Activated T-helper 1 cell treated with anti-CD3 and anti-CD28 coated beads, Interleukin-2, amount 50 U/mL, for 16 hours (primary cell): ENCODE measurements at places on chromosomes 3 and 15.

GRCh38 chr3:139121513-139122220 lies 77.0 kb upstream of the PRR23C start:
- DNase-seq: no peak

GRCh38 chr15:48337607-48338006 lies 6.4 kb downstream of the DUT start:
- no peak for DNase-seq

DNA sequence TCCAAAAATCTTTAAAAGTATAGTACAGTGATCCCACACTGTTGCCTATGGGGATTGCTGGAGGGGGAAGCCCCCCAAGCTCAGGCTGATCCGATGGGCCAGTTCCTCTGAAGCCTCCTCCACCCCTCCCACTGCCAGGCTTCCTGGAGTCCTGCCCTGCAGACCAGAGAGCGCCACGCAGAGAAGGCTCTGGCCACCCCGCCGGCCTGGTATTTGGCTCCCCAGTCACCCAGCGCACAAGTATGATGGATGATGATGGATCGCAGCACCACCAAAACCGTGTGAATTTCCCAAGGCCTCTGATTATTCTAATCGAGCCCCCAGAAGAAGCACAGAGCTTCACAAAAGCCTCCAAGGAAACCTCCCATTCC lies 259.0 kb downstream of the MECOM start:
- no peak for DNase-seq

GRCh38 chr3:51777985-51778384 lies 1.1 kb downstream of the IQCF6 start:
- DNase-seq: no peak

- DNase-seq: no peak
Observed at GRCh38 chr3:173703771-173704170, 306.2 kb downstream of the NLGN1 start.

DNA sequence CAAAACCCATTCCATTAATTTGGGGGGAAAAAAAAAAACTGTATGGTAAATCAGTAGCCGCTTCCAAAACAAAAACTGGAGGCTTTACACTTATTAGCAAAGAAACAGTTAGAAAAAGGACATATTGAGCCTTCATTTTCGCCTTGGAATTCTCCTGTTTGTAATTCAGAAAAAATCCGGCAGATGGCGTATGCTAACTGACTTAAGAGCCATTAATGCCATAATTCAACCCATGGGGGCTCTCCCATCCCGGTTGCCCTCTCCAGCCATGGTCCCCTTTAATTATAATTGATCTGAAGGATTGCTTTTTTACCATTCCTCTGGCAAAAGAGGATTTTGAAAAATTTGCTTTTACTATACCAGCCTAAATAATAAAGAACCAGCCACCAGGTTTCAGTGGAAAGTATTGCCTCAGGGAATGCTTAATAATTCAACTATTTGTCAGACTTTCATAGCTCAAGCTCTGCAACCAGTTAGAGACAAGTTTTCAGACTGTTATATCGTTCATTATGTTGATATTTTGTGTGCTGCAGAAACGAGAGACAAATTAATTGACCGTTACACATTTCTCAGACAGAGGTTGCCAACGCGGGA lies 9.4 kb upstream of the RPL24 start:
- DNase-seq: no peak

- no peak for DNase-seq
Observed at GRCh38 chr15:95995375-95996168, 334.9 kb upstream of the NR2F2 start.

DNA sequence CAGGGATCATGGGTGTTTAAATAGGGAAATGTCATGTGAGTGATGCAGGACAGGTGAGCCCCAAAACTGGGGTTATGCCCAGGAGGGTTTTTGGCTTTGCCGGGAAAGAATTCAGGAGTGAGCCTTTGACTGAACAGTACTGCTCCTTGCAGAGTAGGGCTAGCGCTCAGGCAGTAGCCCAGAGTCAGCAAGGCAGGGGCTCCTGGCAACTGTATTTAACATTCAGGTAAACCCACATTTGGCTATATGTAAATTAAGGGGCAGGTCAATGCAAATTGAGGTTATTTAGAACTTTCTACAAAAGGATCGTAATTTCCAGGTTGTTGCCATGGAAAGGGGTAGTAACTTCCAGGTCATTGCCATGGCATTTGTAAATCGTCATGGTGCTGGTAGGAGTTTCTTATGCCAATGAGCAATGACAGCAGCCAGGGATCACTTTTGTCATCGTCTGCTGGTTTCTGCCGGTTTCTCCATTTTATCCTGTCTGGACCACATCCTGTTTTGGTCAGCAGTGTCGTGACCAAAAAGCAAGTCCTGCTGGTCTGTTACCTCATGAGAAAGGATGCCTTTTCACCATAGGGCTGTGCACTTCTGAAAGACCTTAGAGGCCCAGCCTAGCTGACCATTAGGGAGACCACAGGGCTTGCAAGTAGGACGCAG lies 24.3 kb downstream of the MTHFS start:
- DNase-seq: no peak

DNA sequence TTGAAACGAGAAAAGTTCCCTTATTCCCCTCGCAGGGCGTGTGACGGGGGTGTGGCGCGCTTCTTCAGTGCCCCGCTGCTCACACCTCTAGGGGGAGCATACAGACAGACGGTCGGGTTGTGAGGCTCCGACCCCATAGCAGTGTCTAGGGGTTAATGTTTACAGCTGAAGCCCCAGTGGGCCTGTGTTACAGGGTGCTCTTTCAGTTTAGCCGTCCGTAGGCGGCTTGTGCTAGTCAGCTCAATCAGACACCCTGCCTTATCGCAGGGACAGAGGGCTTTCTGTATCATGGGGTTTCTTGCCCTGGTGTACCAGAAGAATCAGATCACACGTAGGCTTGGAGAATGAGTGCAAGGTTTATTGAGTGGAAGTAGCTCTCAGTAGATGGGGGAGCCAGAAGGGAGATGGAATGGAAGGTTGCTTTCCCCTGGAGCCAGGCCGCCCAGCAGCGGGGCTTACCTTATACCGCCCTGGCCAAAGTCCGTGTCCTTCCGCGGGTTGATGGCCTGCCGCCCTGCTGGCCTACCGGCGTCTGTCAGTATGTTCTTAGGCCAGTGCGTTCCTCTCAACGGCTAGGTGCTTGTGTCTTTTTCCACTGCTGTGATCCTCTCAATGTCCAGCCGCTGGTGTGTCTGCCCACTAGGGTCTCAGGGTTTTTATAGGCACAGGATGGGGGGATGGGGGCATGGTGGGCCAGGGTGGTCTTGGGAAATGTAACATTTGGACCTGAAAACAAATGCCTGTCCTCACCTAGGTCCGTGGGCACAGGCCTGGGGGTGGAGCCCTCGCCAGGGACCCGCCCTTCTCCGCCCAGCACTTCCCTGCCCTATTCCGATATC lies 32.2 kb upstream of the ACP3 start:
- DNase-seq: no peak

DNA sequence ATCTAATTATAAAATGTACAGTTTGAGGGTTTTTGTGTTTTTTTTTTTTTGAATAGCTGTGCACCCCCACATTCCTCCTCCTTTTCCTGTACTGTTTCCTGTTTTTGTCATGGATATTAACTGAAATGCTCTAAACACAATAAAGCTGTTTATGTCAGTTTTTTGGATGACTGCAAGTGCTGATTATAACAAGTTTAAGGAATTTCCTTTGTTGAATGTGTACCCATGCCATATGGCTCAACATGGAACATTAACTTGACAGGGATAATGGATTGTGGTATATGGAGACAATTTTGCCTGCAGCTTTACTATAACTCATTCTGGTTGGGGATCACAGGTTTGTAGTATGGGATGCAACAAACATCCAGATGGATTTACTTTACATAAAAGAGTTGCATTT lies 216.4 kb downstream of the TCF12 start:
- DNase-seq: no peak

DNA sequence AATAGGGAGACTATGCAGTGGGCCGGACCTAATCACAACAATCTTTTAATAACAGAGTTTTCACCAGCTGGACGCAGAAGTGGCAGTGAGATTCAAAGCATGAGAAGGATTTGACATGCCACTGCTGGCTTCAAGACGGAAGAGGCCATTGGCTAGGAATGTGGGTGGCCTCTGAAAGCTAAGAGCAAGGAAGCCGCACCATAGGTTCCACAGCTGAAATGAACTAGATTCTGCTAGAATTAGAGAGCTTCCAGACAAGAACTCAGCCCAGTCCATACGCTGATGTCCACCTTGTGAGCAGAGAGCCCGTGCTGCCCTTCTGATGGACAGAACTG lies 6.9 kb upstream of the NCBP2 start:
- no peak for DNase-seq

- no peak for DNase-seq
Observed at GRCh38 chr3:107816107-107816506, 274.7 kb downstream of the CD47 start.

- DNase-seq: no peak
Observed at GRCh38 chr3:5194341-5194740, 6.8 kb downstream of the EDEM1 start.

GRCh38 chr3:36295296-36295695 lies 85.0 kb upstream of the STAC start:
- no peak for DNase-seq

DNA sequence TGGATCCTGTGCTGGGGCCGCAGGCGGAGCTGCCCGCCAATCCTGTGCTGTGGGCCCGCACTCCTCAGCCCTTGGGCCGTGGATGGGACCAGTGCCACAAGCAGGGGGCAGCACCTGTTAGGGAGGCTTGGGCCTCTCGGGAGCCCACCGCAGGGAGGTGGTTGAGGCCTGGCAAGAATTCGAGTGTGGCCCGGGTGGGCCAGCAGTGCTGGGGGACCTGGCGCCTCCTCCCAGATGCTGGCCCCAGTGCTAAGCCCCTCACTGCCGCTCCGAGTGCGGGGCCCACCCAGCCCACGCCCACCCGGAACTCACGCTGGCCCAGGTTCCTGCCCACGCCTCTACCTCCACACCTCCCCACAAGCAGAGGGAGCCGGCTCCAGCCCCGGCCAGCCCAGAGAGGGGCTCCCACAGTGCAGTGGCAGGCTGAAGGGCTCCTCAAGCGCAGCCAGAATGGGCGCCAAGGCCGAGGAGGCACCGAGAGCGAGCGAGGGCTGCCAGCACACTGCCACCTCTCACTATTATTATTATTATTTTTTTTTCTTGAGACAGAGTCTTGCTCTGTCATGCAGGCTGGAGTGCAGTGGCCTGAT lies 31.4 kb upstream of the TBL1XR1 start:
- DNase-seq: no peak

GRCh38 chr15:79172032-79172481 lies 81.5 kb upstream of the RASGRF1 start:
- no peak for DNase-seq

GRCh38 chr3:113753376-113753985 lies 6.6 kb downstream of the ATP6V1A start:
- DNase-seq: no peak

GRCh38 chr3:125194061-125194848 lies 18.3 kb downstream of the SLC12A8 start:
- DNase-seq: no peak

DNA sequence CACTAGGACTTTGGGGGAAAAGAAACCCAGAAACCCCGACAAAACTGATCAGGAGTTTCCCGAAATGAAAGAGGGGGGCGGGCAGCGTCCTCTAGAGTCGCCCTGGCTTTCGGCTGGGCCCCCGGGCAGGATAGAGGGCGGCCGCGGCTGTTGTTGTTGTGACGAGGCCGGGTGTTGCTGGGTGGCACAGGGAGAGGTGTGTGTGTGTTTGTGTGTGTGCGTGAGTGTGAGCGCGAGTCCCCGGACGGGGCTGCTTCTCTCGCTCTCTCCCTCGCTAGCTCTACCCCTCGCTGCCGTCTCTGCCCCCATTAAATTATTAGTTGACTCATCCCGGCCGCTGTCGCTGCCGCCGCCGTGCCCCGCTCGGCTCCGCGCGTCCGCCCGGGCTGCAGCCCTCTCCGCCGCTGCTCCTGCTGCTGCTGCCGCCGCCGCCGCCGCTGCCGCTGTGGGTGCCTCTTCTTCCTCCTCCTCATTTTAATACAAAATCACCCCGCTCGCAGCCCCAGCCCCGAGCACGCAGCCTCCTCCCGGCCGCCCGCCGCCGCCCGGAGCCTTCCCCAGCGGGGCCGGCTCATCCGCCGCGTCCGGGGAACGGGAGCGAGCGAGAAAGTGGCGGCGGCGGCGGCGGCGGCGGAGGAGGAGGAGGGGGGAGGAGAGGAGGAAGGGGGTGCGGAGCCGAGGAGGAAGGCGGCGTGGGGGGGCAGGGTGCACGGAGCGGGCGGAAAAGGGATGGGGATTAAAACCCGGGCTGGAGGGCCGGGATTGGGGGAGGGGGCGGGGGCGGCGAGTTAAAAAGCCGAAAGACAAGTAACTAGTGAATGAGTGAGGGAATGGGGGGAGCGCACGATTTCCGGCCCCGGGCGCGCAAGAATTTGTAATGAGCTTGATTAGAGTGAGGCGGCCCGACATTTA lies at the start of gene SATB1:
Gene SATB1, minus strand, starts transcription at position 611 of the 912 bp plus-strand sequence. CDS start 4,372 bp downstream, outside the sequence.
- DNase-seq: peak; percentile 49

GRCh38 chr15:70584441-70584837 lies 178.9 kb downstream of the UACA start:
- no peak for DNase-seq

DNA sequence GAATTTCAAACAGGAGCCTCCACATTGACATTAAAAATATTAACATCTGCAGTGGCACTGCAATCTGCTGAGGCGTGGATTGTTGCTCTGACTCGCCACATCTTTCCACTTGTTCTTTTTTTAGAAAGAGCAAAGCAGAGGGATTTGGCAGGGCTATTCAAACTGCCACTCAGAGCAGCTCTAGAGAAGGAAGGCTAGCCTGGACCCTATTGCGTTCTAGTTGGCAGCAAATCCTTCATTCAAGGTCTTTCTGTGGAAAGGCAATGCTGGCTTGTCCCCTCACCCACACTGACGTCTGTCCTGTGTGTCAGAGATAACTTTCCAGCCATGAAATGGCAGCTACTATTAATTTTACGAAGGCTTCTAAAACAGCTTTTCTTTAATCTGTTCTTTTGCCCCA lies 483.2 kb upstream of the SGO1 start:
- no peak for DNase-seq

GRCh38 chr15:80502782-80503181 lies 98.6 kb downstream of the ARNT2 start:
- DNase-seq: no peak

GRCh38 chr3:51311055-51311454 lies 74.0 kb upstream of the MANF start:
- no peak for DNase-seq

DNA sequence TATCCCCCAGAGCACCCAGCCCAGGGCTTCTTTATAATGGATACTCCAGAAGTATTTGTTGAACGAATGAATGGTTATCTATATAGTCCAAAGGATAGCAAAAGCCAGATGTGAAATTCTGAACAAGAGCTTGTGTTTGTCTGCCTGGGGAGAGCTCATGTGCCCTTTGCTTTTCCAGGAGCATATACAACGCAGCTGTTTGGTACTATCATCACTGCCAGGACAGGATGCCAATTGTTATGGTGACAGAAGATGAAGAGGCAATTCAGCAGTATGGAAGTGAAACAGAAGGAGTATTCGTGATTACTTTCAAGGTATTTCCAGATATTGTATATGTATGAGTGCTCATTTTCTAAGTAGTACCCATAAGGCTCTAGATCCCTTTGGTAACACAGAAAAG lies 15.2 kb downstream of the DIS3L start:
- DNase-seq: no peak

DNA sequence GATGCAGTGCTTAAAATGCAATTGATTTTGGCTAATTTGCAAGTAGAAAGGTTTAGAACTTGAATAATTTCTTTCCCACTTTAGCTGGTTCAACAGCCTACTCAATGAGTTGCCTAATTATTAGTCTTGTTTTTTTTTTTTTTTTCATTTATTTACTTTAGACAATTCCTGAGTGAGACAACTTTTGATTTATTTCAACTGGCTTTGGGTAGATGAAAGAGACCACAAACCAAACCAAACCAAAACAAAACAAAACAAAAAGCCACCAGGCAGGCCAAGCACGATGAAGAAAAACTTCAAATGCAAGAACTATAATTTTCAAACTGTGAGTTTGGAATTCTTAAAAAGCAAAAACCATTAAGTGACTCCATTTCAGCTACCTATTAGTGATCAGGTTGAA lies 469.9 kb downstream of the GBE1 start:
- no peak for DNase-seq
